ENCODE measurements at places on chromosomes 7 and 10.

- no peak for DNase-seq
Observed at GRCh38 chr7:93008833-93009232, 108.9 kb downstream of the SAMD9 start.

- peak; percentile 67 for DNase-seq
Observed at GRCh38 chr10:77832238-77832637, 94.3 kb downstream of the DLG5 start.

- DNase-seq: no peak
Observed at GRCh38 chr10:36670621-36671402, 454.6 kb upstream of the ANKRD30A start.

DNA sequence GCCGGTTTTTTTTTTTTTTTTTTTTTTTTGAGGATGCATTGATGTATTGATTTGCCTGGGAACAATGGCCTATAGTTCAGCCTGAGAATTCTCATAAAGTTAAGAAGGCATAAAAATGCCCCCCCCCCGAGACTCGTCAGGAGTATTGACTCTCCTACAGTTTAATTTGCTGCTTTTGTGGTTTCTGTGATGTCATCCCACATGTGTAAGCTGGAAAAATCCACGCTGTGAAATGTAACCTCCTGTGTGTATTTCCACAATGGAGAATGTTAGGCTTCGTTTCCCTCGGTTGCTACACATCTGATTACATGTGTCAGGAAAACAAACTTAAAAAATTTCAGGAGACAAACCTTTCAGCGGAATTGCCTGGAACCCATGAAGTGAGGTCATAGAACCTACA lies 117.9 kb downstream of the FANK1 start:
- DNase-seq: no peak

DNA sequence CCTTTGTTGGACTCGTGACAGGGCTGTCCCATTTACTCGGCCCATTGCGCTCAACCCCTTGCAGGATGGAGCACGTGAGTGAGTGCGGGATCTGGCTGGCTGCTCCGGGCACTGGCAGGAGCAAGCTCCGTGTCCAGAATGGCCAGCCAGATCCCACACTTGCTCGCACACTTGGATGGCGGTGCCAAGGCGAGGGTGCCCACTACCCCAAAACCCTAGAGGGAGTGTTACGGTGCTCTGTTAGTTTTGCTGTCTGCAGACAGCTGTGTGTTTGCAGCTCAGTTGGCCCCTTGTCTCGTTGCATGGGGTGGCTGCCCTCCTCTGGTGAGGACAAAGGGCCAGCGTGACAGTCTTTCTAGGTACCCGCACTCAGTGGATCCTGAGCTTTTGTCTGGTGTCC lies 34.2 kb downstream of the ZNF487 start:
- no peak for DNase-seq

Data from T-helper 22 cell (primary cell).